NCI-H1105 (cell line): ENCODE measurements at places on chromosomes 6 and 20.

- DNase-seq: no peak
These were observed 1.1 kb downstream of the BNIP5 start for GRCh38 chr6:36335465-36336207.

DNA sequence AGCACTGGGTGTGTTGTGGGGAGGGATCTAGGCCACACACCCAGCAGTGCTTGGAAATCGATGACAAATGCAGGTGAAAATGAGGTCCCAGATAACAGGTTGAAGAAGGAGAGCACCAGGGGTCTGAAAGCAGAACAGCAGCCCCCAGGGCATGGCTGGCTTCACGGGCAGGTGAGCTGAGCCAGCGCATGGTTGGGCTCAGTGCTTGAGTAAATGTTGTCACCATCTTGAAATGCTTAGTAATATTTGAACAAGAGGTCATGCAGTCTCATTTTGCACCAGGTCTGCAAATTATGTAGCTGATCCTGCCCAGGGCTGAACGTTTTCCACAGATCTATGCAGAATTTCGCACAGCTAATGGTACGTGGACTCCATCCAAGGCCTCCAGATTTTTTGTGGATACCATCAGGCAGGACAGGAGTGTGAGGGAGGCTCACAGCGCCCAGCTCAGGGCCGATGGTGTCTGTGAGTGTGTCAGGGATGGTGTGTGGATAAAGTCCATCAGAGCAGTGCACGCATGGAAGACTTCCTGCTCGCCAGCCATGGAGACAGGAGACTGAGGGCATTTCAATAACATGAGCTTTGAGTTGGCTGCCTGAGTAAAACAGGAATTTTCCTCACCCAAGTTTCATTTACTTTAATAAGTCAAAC, 53.1 kb upstream of the SNX9 start:
- no peak for DNase-seq

DNA sequence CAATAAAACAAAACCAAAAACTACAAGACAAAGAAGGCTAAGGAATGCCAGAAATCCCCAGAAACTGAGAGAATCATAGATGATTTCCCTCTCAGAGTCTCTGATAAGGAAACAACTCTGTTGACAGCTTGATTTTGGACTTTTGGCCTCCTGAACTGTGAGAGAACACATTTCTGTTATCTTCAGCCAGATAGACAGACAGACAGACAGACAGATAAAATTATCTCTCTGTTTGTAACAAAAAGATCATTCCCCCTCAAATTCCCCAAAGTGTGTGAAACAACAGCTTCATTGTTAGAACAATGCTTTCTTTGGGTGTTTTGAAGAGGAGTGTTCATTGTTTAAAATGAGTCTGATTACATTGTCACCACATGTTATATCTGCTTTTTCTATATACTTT, 148.2 kb downstream of the BCKDHB start:
- DNase-seq: no peak

- no peak for DNase-seq
These were observed 92.4 kb downstream of the SCML4 start for GRCh38 chr6:107731422-107732319.

GRCh38 chr6:114085211-114085610, 114.3 kb upstream of the HDAC2 start:
- DNase-seq: no peak

- DNase-seq: no peak
These were observed 348.9 kb upstream of the AGPAT4 start for GRCh38 chr6:161622779-161623178.

- DNase-seq: no peak
These were observed 35.3 kb downstream of the APCDD1L start for GRCh38 chr20:58479726-58480440.

DNA sequence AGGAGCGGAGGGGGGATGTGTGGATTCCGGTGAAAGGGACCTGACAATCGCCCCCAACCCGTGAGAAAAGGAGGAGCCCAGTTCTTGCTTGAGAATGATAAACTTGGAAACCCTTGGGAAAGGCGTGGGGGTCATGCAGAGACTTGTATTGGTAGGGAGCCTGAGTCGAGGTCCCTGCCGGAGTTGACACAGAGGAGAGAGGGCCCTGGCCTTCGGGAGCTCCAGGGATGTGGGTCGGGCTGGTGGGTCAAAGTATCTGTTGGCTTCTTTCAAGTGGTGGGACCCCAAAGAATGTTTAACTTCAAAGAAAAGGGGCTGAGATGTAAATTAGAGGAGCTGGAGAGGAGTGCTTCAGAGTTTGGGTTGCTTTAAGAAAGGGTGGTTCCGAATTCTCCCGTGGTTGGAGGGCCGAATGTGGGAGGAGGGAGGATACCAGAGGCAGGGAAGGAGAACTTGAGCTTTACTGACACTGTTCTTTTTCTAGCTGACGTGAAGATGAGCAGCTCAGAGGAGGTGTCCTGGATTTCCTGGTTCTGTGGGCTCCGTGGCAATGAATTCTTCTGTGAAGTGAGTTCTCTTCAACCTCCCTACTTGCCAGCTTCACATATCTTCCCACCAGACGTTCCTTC, 571 bp downstream of the CSNK2B start:
- no peak for DNase-seq

DNA sequence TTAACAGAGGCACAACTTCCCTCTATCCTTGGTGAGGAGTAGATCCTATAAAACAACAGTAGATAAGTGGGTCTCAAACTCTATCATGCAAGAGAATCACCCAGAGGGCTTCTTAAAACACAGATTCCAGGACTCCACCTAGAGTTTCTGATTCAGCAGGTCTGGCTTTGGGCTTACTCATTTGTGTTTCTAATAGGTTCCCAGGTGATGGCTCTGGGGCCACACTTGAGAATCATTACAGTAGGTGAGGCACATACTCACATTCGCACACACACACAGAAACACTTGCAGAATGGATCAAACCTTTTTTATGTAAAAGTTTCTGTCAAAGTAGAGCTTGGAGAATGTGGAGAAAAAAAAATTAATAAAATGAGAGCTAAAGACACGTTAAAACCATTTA, 52.4 kb downstream of the TMEM242 start:
- no peak for DNase-seq

- DNase-seq: no peak
These were observed 170.0 kb downstream of the FOXA2 start for GRCh38 chr20:22414305-22414742.

GRCh38 chr6:157535340-157536222, 154.6 kb downstream of the ZDHHC14 start:
- no peak for DNase-seq

DNA sequence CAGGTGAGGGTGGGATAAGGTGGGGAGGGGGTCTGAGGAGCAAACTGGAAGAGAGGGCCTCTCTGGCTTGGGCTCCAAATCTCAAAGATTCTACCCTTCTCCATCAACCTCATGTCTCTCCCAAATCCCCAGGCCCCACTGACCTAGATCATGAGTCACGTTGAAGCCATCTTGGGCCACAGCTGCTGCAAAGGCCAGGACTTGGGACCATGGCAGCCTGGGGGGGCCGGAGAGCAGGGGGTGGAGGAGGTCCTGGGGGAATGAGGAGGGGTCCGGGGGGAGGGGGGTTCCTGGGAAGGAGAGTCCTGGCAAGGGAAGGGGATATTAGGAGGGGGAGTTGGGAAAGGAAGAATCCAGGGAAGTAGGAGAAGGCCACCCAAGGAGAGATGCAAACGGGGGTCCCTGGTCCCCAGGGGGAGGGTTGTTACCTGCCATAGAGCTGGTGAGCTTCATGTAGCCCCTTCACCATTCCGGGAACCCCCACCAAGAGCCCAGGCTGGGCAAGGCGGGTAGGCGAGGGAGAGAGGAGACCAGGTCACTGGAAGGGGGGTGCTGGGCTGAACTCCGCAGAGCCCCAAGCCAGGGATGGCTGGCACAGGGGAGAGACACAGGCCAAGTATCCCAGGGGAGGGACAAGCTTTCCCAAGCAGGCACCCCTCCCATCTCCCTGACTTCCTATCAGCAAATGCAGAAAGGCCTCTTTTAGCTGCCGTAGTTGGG, 12.7 kb downstream of the GGT7 start:
- DNase-seq: no peak
